ENCODE measurements at places on chromosomes 1 and 21.

GRCh38 chr1:16644193-16644481 lies 22.6 kb downstream of the RNU1-3 start:
- DNase-seq: no peak

GRCh38 chr1:1391225-1391624 lies 7.9 kb downstream of the CCNL2 start:
- DNase-seq: no peak

GRCh38 chr1:179745743-179746142 lies 2.7 kb downstream of the FAM163A start:
- no peak for DNase-seq

GRCh38 chr1:221987860-221988520 lies 246.1 kb upstream of the DUSP10 start:
- DNase-seq: no peak

DNA sequence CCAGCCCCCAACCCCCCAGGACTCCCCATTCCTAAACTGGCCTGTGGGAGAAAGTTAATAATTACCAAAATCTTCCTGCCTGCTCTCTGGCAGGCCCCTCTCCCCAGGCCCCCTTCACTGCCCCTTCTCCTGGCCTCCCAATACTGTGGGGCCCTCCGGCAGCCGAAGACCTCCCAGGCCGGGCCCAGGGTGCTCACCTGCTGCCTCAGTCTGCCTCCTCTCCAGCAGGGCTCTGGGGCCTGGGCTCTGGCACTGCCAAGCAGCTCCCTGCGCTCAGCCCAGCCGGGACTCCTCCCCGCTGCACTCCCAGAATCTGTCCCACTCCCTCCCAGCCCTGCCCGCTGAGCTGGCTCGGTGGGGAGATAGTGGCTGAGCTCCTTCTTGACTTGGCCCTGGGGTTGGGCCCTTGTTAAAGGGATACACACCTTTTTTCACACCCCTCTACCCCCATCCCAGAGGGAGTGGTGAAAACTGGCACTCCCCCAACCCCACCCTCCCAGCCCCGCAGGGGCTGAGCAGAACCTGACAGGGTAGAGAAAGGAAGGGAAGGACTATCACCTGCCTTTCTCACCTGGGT lies at the start of gene S100A16:
Gene S100A16, minus strand, starts transcription at position 383 of the 577 bp plus-strand sequence. CDS start 4,986 bp downstream, outside the sequence.
- DNase-seq: no peak

DNA sequence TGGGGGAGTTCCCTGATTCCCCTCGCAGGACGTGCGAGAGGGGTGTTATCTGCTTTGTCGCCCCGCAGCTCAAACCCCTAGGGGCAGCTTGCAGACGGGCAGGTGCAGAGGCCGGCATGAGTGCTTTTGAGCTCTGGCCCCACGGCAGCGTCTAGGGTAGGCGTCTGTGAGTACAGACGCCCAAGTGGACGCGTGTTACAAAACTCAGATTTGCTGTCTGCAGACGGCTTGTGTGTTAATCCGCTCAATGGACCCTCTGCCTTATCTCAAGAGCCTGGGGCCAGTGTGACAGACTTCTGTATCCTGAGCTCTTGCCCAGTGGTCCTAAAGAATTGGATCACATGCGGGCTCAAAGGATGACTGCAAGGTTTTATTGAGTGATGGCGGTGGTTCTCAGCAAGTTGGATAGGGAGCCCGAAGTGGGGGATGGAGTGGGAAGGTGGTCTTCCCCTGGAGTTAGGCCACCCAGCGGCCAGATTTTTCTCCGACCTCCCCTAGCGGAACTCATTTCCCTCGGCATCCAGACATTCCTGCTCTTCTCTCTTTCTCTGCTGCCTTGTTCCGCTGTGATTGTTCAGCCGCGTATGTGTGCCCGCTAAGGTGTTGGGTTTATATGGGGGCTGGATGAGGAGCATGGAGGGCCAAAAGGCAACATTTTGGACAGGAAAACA lies 9.4 kb downstream of the CFHR4 start:
- DNase-seq: no peak

- no peak for DNase-seq
These were observed 357.1 kb upstream of the POU3F1 start for GRCh38 chr1:38403667-38404066.

DNA sequence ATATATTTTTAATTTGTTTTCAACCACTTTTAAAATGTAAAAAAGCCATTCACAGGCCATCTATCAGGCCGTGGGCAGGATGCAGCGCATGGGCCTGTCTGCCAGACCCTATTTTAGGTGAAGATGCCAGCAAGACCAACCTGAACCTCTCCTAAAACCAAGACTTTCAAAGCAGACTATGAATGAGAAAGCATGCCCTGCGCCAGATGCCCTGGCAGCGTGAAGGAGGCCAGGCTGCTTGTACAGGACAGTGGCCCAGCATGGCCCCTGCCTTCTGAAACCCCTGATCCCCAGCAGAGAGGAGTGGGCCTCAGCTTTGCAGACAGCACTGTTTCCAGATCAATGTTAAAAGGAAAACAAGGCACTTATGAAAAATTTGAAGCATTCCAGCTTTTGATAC lies 31.6 kb downstream of the WDR4 start:
- no peak for DNase-seq

DNA sequence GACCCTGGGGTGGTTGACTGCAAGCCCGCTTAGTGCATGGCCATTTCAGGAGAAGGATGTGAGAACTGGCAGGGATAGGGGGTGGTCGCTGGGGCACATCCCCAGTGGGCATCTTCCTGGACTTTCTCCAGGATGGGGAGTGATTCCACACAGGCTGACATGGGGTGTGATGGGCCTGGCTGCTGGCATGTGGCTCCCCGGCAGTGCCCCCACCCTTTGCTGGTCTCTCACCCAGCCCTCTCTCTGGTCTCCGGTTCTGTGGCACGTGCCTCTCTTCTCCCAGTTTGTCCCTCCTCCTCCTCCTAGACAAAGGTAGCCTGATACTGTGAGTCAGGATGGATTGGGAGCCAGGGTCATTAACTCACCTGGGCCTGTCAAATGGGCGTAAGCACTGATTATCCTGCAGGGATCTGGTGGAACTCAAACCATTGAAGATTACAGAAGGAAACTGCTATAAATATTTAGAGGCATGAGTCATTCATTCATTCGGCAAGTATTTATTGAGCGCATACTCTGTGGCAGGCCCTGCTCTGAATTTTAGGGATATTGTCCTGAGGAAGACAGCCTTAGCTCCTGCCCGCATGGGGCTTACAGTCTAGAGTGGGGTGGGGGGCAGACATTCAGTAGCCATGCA lies 23.6 kb upstream of the EPS8L3 start:
- no peak for DNase-seq

DNA sequence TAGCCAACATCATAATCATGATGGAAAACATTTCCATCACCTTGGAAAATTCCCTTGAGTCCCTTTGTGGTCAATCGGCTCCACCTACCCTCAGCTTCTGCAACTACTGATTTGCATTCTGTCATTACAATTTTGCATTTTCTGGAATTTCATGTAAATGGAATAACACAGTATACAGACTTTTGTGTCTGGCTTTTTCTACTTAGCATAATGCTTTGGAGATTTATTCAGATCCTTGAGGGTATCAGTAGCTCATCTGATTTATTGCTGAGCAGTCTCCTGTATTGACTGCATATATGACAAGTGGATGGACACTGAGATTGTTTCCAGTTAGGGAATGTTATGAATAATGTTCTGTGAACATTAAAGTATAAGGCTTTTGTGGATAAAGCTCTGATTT lies 358.3 kb downstream of the USP25 start:
- DNase-seq: no peak

GRCh38 chr1:220878191-220879075 lies 810 bp upstream of the HLX start:
- no peak for DNase-seq

- no peak for DNase-seq
These were observed 146.6 kb upstream of the ADGRL2 start for GRCh38 chr1:81654147-81654546.

DNA sequence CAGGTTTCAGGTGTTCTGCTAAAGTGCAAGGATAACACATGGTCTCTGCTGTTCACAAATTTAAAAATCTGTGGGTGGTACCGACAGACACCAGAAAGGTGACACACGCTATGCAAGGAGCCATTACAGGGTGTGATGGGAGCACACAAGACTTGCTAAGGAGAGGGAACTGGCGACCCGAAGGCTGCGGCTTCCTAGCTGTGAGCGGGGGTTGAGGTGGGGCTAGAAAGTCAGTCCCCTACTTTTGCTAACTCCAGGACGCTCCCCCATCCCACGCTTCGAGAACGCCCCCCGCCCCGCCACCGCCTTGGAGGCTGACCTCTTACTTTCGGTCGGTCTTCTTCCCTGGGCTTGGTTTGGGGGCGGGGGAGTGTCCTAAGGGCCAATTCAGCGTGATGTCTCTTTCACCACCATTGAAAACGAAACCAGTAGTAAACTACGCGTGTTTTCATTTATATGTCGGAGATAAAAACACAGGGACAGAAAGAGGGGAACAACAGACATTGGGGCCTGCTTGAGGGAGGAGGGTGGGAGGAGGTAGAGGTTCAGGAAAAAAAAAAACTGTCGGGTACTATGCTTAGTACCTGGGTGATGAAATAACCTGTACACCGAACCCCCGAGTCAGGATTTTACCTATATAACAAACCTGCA lies 1.1 kb downstream of the CKS1B start:
- no peak for DNase-seq

DNA sequence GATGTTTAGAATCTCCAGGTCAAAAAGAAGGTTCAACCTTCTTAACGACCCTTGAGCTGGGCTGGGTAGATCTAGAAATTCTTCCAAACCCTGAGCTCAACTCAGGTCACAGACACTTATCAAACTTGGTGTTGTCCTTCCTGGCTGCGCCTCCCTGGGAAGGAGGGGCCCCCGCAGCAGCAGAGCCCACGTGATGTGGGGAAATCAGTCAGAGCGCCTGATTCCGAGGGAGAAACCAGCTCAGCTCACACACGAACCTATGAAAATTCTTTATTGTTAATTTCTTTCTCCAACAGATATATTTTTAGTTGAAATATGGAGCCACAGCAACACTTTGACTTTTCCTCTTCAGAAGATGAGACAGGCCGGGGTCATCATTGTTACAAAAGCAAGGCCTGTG lies 24.3 kb upstream of the CLSTN1 start:
- DNase-seq: no peak

DNA sequence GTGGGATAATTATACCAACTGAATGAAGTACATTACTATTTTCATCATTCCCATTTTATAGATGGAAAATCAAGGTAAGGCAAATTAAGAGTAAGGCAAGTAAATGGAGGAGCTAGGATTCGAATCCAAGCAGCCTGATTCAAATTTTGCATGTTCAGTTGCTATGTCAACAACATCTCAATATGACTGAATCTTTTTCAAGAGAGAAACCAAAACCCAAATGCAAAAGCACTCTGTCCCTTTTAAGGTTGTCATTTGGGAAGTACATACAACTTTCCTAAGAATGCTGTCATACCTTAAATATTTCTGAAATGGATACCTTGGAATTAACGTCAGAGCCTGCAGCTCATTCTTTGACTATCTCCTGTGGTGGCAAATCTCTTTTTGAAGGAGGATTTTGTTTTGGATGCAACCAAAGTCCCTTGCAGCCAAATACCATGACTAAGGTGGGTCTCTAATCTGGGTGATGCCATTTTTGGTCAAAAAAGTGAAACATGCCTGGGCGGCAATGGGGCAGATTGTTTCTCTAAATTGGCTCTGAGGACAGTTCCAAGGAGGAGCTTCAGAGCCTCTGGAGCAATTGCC lies 25.4 kb downstream of the ADAMTS1 start:
- DNase-seq: no peak

GRCh38 chr21:37281579-37281978 lies 14.4 kb upstream of the VPS26C start:
- no peak for DNase-seq

DNA sequence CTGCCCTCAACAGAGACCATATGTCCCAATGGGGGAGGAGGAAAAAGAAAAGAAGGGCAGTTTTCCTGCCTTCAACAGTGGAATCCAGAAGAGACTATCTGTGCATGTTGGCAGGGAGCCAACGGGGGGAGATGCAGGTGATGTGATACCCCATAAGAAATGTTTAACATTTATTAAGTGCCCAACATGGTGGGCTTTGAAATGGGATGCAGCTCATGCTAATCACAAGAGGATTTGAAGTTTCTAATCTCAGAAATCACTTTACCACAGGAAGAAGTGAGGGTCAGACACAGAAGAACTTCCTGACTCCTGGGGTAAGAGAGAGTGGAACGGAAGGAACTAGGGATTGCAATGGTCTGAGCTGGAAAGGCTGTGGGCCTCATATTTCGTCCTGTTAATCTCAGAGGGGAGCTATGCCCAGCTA lies 16.2 kb downstream of the CSRP1 start:
- no peak for DNase-seq

GRCh38 chr1:84089867-84090266 lies 54.2 kb upstream of the PRKACB start:
- DNase-seq: no peak

DNA sequence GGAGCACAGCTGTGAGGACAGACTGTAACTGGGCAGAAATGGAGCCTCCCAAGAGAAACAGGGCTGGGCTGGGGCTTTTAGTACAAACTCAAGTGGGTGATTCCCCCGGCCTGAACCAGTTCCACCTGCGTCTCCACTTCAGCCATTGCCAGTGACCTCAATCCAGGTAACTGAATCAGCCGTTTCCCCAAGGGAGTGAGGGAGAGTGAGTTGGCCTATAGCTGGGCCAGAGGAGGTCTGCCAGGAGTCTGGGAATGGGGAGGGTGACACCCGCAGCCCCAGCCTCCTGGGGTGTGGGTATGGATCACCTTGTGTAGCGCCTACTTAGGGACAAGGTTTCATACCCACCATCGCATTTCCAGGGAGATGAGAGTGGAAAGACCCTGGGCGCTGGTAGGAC lies 8.5 kb downstream of the SLC26A9 start:
- no peak for DNase-seq

DNA sequence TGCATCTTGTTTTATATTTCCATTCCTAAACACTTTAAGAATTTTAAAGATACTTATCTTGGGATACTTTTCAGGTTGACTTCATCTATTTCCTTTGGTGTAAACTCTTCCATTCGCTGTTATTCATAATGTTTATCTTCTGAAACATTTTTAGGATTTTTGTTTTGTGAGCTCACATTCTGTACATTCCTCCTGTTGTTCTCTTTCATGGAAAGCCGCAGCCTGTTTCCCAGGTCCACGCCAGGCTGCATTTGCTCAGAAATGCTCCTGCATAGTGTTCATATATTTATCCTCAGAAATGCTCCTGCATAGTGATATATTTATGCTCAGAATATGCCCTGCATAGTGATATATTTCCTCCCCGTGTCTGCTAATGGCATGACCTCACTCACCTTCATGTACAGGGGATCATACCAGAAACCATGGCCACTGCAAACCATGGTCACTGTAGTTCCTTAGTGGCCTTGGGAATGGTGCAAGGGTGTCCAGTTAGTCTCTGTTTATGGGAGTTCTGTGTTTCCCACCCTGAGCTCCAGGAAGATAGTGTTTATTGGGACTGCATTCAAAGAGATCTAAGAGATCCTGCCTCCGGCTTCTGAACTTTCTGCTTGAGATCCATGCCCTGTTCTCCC lies 153.9 kb upstream of the GREM2 start:
- no peak for DNase-seq

DNA sequence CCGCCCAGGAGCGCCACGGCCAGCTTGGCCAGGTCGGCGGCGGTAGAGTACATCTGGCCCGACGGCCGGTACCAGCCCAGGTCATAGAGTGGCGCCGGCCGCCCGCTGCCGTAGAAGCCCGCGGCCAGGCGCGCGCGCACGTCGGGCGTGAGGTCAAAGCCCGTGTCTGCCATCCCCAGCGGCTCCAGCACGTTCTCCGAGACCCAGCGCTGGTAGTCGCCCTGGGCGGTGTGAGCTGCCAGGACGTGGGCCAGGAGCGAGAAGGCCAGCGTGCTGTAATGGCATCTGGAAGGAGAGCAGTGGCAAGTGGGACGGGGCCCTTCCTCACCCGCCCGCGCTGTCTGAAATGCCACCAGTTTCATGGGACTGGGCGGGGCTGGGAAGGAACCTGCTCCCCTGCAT lies 18.9 kb downstream of the LACTBL1 start:
- no peak for DNase-seq

GRCh38 chr21:33021667-33022066 lies 4.1 kb upstream of the OLIG2 start:
- DNase-seq: no peak

Measured in CMK (cell line).